ENCODE measurements at places on chromosomes 16 and 17.

DNA sequence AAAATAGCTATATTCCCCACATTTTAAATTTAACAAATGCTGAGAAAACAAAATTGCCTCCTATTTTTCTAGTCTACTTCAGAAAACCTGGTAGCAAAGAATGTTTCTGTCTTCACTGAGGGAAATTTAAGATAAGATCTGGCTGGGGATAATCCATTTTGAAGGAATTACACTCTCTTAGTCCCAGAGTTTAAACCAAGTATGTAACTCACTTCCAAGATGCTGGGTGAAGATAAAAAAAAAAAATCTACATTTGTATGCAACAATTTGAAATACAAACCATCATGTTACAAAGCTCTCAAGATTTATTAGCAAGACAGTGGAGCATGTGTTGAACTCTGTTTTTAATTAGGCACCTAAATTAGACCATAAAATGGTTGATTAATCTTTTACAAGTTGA is 5.7 kb downstream of the HS3ST3B1 start:
- no peak for DNase-seq

DNA sequence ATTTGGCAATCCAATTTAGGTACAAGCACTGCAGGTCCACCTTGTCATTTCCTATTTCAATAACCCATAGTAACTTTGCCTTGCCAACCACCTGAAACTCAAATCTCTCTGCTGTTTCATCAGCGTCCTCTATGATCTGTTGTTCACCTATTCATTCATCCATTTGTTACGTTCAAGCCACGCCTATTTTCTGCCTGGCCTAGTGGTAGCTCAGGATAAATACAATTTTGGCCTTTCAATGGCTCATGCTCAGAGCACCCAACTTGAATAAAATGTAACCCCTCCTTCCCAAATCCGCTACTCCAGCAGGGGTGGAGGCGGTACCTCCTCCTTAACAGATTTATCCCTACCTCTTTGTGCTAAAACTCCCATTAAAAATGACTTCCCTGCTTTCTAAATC is 3.6 kb upstream of the FBXO47 start:
- no peak for DNase-seq

GRCh38 chr16:12265108-12265507 is 288.6 kb downstream of the SNX29 start:
- no peak for DNase-seq

GRCh38 chr17:57033296-57033695 is 51.8 kb upstream of the AKAP1 start:
- DNase-seq, result no peak

- DNase-seq, result peak; percentile 62
These were observed 30.8 kb downstream of the FA2H start for GRCh38 chr16:74743668-74744299.

- DNase-seq, result no peak
These were observed 12.4 kb upstream of the STRADA start for GRCh38 chr17:63754046-63754445.

DNA sequence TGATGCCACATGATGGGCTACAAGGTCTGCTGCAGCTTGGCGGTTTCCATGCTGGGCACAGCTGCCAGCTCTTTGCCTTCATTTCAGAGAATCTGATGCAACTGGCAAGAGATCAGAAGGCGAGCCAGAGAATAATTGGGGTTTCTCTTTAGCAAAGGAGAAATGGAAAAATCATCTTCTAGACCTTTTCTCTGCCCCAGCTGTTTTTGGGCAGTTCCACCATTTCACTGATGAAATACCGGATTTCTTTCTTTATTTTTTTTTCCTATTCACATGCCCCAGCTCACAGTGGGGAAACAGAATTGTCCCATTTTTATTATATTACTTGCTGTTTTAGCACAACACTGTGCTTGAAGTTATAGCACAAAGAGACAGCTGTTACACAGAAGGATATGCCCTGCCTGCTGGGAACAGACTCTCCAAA is 439.3 kb upstream of the GOT2 start:
- DNase-seq, result no peak

GRCh38 chr17:32558997-32559650 is 72.3 kb downstream of the CDK5R1 start:
- DNase-seq, result no peak

DNA sequence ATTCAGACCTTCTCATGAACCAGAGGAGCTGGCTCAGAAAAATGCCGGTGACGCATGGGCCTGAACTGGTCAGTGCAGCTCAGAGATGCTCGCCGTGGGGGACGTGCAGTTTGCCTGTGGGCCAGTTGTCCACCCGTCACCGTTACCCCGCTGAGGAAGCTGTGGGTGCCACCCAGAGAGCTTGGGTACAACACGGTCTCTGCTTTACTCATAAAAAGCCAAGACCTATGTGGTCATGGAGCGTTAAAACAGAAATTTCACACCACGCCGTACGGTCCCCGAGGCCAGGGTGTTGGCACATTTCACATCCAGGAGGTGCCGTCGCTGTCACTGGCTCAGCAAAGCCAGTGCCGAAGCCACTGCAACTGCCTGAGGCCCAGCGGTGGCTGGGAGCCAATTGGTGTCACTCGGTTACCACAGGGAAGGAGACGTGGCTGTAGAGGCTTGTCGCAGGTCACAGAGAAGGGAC is 120.9 kb downstream of the METRNL start:
- no peak for DNase-seq

- no peak for DNase-seq
These were observed 402.9 kb downstream of the XYLT1 start for GRCh38 chr16:17067882-17068281.

DNA sequence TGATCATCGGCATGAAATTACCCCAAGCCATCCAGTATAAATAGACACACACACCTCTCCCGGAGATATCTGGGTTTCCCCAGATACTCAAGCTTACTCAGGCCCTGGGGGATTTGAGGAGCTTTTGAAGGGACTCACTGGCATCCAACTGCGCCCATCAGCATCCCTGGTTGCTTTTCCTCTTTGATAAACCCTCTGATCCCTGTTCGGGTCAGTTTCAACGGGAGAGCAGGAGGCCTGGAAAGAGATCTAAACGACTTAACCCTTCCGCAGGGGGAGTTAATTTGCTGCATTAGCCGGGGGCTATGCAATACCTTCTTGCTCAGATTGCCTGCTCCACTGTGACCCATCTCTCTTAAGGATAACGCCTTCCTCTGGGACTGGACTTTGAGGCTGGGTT is 76.6 kb downstream of the MAF start:
- DNase-seq, result no peak

GRCh38 chr16:88058817-88059216 is 107.6 kb downstream of the BANP start:
- no peak for DNase-seq

GRCh38 chr17:42677921-42678781 is 1.4 kb upstream of the PLEKHH3 start:
- peak; percentile 78 for DNase-seq

- DNase-seq, result no peak
These were observed 148.3 kb downstream of the CDH8 start for GRCh38 chr16:61887903-61888302.

DNA sequence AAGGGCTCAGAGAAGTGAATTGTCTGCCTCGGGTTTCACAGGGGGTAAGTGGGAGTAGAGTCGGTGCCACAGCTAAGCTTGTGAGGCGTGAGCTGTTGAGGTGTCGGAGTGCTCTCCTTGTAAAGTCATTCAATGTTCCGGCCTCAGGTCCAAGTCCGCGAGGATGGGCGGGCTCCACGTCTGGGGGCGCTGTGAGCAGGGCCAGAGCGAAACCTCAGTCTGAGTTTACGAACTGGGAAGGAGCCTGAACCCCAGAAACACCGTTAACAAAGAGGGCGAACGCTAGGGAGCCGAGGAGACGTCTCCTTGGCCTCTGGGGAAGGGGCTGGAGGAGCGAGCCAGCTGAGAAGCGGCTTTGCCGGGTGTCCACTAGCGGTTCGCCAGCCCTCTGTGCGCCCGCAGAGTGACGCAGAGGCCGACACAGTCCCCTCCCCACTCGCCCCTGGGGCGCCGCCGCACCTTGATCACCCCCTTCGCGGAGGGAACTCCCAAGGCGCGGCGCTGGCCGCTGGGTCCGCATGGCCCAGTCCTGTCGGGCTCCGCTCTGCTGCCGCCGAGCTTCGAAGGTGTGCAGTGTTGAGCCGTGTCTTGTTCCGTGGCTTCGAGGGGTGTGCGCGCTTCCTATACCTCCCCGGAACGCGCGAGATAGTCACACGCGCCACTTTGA is 4.9 kb downstream of the IRX3 start:
- DNase-seq, result no peak

GRCh38 chr17:10197362-10197720 is 1.1 kb downstream of the GAS7 start:
- DNase-seq, result no peak

- DNase-seq, result no peak
These were observed 3.4 kb downstream of the CCP110 start for GRCh38 chr16:19527161-19527560.

GRCh38 chr16:52209227-52209626 is 337.7 kb downstream of the TOX3 start:
- DNase-seq, result no peak

Measured in HEK293T (cell line).